ENCODE measurements at places on chromosomes 1 and 21.

DNA sequence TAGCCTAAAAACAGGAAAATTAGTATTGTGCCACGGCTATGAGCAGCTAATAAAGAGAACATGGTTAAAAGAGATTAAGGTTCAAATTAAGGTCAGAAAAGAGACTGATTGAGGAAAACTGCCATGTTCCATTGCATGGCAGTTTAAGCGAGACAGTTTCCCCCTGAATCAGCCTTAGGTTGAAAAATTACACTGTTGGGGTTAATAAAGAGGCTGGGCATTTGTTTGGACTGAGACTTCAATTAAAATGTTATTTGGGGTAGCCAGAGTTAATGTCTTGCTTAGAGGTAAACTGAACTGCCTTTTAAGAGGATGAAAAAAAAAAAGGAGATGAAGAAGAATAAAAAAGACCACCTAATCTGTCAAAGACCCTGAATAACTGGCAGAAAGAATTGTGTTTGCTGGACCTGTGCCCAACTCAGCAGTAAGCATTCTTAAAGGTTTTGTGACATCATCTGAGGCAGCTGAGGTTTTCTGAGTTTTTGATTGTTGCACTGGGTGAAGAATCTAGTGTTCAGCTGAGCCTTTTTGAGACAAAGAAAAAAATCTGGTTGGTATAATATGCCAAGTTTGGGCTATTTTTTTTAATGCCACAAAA is 17.7 kb upstream of the PROX1 start:
- H3K27me3 ChIP-seq: peaks cover 72% of the 10 kb centered on the region
- H3K4me3 ChIP-seq: no peak overlapping the region
- H3K27ac ChIP-seq: no peak overlapping the region
- H3K4me1 ChIP-seq: peaks cover 11% of the 10 kb centered on the region

GRCh38 chr1:48920851-48921250 is 144.2 kb upstream of the BEND5 start:
- no peaks in the 10 kb centered on the region for H3K36me3 ChIP-seq
- no peaks in the 10 kb centered on the region for H3K27me3 ChIP-seq
- DNase-seq: no peak
- H3K4me1 ChIP-seq: no peaks in the 10 kb centered on the region
- H3K4me3 ChIP-seq: no peak overlapping the region
- no peak overlapping the region for H3K27ac ChIP-seq

DNA sequence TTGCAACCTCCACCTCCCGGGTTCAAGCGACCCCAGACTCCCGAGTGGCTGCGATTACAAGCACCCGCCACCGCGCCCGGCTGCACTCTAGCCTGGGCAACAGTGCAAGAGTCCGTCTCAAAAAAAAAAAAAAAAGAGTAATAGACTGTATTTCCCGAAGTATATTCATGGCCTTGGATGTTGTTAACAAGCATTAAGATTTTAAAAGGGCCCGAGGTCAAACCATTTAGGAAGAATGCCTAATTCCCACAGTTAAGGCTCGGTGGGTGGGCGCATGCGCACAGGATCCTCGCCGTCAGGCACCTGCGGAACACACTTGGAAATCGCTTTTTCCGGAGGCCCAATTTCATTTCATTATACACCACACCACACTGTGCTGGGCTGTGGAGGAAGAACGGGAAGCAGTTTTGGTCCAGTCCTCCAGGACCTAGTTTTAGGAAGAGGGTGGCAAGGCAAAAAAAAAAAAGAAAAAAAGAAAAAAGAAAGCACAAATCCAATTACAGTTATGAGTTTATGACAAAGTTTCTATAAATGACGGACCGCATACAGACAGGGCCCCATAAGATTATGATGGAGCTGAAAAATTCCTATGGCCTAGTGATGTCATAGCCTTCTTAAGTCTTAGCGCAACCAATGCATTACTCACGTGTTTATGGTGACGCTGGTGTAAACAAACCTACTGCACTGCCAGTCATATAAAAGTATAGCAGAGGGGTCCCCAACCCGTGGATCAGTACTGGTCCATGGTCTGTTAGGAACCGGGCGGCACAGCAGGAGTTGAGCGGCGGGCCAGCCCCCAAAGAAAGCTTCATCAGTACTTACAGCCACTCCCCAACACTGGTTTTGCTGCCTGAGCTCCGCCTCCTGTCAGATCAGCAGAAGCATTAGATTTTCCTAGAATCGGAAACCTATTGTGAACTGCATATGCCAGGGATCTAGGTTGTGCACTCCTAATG is 38.2 kb downstream of the H3-3A start:
- peaks cover 29% of the 10 kb centered on the region for H3K27me3 ChIP-seq
- no peak overlapping the region for H3K27ac ChIP-seq
- no peak for DNase-seq
- H3K4me3 ChIP-seq: peak overlapping the region; percentile 72
- H3K36me3 ChIP-seq: no peaks in the 10 kb centered on the region

DNA sequence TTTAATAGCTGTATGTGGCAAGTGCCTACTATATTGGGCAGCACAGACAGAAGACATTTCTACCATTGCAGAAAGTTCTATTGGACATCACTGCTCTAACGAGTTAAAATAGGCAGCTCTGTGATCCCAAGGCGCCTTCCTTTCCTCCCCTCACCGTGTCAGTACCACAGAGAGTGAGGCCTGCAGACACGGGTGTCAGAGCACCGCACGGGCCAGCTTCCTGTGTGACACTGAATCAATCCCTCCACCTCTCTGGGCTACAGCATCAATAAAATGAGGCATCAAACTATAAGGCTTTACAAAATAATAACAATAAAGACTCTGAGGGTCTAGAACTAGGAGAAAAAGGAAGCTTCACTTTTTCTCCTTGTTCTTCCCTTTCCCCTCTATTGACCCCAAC is 246.7 kb downstream of the FOXD2 start:
- peak overlapping the region; percentile 97 for H3K27ac ChIP-seq
- H3K27me3 ChIP-seq: peaks cover 28% of the 10 kb centered on the region
- no peak overlapping the region for H3K4me3 ChIP-seq

- peaks cover 82% of the 10 kb centered on the region for H3K27me3 ChIP-seq
- peak; percentile 48 for DNase-seq
- no peaks in the 10 kb centered on the region for H3K36me3 ChIP-seq
- peaks cover 39% of the 10 kb centered on the region for H3K4me1 ChIP-seq
- H3K27ac ChIP-seq: peak overlapping the region; percentile 75
These were observed 5.2 kb downstream of the OLIG1 start for GRCh38 chr21:33075128-33075527.

GRCh38 chr1:85583611-85584263 is 3.2 kb downstream of the CCN1 start:
- peaks cover 51% of the 10 kb centered on the region for H3K4me1 ChIP-seq
- DNase-seq: no peak
- H3K27me3 ChIP-seq: peaks cover 3% of the 10 kb centered on the region
- peak overlapping the region; percentile 30 for H3K4me3 ChIP-seq
- H3K36me3 ChIP-seq: peaks cover 21% of the 10 kb centered on the region
- H3K27ac ChIP-seq: peak overlapping the region; percentile 93

DNA sequence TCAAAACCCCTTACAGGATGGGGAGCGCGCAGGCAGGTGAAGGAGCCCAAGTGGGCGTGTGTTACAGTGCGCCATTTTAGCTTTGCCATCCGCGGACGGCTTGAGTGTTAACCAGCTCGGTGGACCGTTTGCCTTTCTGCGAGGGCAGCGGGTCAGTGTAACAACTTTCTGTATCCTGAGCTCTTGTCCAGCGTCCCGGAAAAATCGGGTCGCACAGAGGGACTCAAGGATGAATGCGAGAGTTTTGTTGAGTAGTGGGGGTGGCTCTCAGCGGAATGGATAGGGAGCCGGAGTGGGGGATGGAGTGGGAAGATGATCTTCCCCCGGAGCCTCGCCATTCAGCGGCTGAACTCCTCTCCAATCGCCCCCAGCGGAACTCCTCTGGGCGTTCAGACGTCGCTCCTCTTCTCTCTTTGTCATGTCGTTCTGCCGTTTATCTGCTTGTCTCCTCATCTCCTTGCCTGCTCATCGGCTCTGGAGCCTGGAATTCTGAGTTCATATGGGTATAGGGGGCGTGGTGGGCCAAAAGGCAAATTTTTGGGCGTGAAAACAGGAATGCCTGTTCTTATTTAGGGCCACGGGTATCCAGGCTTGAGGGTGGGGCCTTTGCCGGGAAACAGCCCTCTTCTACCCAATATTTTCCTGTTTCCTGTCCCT is 295.4 kb downstream of the CTH start:
- no peaks in the 10 kb centered on the region for H3K4me1 ChIP-seq
- DNase-seq: no peak
- H3K36me3 ChIP-seq: no peaks in the 10 kb centered on the region

DNA sequence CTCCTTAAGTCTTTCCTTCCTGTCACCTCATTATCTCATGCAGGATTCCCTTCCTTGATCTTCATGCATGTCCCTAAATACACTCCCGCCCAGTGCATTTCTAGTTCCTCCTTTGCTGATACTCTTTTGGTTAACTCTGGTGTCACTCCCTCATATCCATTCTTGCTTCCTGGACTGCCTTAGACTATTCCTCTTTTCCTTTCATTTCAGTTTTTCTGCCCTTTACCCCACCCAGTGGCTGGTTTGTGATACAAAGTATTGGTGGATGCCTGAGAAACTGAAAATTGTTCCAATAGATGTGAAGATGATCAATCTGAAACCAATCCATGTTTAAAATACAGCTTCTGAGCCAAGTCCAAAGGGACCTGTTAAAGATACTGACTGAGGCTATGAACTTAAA is 553.8 kb upstream of the CAMK1G start:
- H3K36me3 ChIP-seq: no peaks in the 10 kb centered on the region
- no peak overlapping the region for H3K4me3 ChIP-seq
- DNase-seq: no peak

- no peaks in the 10 kb centered on the region for H3K4me1 ChIP-seq
- H3K4me3 ChIP-seq: no peak overlapping the region
- DNase-seq: no peak
- H3K36me3 ChIP-seq: no peaks in the 10 kb centered on the region
- peaks cover 7% of the 10 kb centered on the region for H3K27me3 ChIP-seq
These were observed 44.6 kb upstream of the ZBTB18 start for GRCh38 chr1:244006381-244006901.

DNA sequence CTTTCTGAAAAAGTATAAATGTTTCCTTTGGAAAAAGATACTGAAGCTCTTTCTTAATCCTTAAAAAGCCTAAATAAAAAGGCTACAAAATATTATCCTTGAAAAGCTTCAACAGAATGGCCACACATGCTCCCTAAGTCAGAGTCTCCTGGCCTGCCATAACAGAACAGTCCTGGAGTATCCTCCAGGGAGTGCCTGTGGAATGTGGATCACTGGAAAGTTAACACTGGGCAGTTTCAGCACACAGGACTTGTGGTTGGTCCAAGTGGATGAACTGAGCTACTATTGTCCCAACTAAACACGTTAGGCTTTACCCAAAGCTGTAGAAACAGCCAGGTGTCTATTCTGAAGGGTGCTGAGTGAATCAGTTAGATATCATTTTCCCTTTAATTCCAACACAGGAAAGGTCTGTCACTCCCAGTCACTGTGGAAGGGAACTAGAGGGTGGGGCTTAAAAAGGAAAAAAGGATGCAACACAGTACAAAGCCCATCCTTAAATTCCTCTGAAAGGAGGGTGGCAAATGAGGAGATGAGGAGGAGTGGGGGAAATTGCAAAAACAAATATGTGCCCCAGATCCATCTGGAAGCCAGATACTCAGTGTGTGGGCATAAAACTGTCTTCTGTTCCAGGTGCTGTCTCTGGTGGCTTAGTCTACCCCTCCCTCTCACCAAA is 196.3 kb upstream of the SPAG17 start:
- H3K27ac ChIP-seq: no peak overlapping the region
- H3K4me1 ChIP-seq: no peaks in the 10 kb centered on the region
- no peaks in the 10 kb centered on the region for H3K27me3 ChIP-seq
- no peak for DNase-seq
- no peak overlapping the region for H3K4me3 ChIP-seq

DNA sequence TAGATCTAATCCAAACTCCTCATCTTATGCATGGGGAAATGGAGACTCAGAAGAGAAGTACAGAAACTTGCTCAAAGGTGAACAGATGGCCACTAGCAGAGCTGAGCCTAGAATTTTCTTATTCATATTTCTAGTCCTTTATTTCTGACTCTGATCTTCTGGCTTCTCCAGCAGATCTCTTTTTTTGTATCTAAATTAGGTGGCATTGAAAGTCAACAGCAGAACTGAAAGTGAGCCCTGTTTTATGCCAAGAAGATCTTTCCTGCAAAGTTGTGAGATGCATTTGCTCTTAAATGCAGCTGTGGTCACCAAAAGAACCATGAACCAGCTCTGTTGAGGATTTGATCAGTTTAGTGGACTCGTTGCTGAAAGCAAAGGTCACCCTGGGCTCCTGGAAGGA is 75.5 kb downstream of the KAZN start:
- H3K27ac ChIP-seq: no peak overlapping the region
- peaks cover 18% of the 10 kb centered on the region for H3K4me1 ChIP-seq
- peaks cover 13% of the 10 kb centered on the region for H3K36me3 ChIP-seq
- H3K4me3 ChIP-seq: no peak overlapping the region
- no peak for DNase-seq

DNA sequence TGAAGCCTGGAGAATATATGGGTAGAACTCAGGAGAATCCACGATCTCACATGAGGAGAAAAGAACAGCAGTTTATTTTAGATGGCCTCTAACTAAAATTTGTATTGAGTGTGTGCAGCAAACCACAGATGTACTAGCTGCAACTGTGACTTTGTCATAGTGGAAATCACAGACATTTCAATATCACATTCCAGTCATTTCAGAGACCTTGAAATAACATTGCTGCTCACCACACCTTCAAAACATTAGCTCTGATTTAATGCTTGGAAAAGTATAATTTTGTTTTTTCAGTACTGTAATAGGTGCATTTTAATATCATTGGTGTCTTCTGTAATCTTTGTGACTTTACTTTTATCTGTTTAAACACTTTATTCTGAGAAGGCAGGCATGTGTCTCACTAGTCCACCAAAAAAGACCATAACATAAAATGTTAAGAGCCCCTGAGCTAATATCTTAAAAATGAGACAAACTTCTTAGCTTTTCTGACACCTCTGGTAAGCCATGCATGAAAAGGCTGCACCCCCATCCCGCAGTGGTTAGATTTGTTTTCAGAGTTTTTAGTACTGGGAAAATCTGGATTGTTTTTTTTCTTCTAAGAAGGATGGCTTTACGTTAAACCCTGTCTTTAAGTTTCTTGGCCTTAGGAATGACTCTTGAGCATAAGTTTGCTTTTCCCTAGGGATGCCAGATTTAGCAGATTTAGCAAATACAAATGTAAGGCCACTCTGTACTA is 30.1 kb downstream of the KCNJ15 start:
- H3K27ac ChIP-seq: peak overlapping the region; percentile 36
- H3K4me3 ChIP-seq: no peak overlapping the region
- H3K36me3 ChIP-seq: no peaks in the 10 kb centered on the region
- no peak for DNase-seq
- peaks cover 22% of the 10 kb centered on the region for H3K27me3 ChIP-seq

GRCh38 chr1:203797948-203798655 is 2.7 kb downstream of the ZBED6 start:
- H3K4me1 ChIP-seq: peaks cover 54% of the 10 kb centered on the region
- no peaks in the 10 kb centered on the region for H3K27me3 ChIP-seq
- peak overlapping the region; percentile 90 for H3K4me3 ChIP-seq
- H3K36me3 ChIP-seq: peaks cover 28% of the 10 kb centered on the region

- peaks cover 10% of the 10 kb centered on the region for H3K4me1 ChIP-seq
- H3K27me3 ChIP-seq: peaks cover 6% of the 10 kb centered on the region
- H3K4me3 ChIP-seq: no peak overlapping the region
- H3K36me3 ChIP-seq: no peaks in the 10 kb centered on the region
- no peak for DNase-seq
These were observed 498.3 kb upstream of the DAB1 start for GRCh38 chr1:57922130-57922529.

- H3K36me3 ChIP-seq: no peaks in the 10 kb centered on the region
- H3K27me3 ChIP-seq: no peaks in the 10 kb centered on the region
- no peak overlapping the region for H3K4me3 ChIP-seq
- peak overlapping the region; percentile 93 for H3K27ac ChIP-seq
- no peak for DNase-seq
- peaks cover 27% of the 10 kb centered on the region for H3K4me1 ChIP-seq
These were observed 144.1 kb upstream of the ERRFI1 start for GRCh38 chr1:8170059-8170835.
